HFF-Myc (cell line): ENCODE measurements at places on chromosomes 11 and 22.

GRCh38 chr11:64037027-64037634, 1.4 kb downstream of the FLRT1 start:
- no peak for DNase-seq

GRCh38 chr22:47160141-47160541, 397.7 kb downstream of the TBC1D22A start:
- no peak for DNase-seq

- DNase-seq = no peak
These were observed 58.3 kb downstream of the PRR5L start for GRCh38 chr11:36354221-36355003.

DNA sequence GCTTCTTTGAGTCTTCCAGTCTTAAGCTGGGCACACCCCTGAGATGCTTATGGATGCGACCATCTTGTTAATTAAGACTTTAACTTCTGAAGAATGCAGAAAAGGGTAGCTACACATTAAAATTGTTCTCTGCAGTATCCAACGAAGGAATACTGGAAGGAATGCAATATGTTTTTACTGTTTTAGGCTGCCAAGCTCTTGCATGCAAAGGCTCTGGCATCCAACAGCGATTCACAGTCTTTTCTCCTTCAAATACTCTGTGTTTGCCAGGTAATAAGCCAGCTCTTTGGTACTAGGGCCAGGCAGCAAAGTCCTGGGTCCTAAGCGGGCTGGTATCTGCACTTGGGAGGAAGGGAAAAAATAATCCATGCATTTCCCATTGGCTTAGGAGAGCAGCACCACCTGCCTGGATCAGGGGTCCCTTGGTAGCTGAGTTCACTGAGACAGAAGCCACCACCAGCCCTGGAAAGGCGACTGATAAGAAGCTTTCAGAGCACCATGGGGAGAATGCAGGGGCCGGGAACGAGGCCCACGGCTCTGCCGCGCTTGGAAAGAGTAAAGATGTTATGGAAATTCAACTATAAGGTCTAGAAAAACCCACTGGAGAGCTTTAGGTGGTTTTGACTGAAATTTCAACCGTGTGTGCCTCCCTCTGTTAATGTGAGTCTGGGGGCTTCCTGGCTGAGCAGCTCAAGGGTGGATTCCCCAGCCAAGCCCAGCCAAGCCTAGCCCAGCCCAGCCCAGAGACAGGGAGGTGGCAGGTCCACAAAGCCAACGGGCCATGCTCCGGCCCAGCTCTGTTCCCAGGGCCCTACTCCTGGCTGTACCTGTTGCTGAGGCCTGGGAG, 67.0 kb upstream of the CCND1 start:
- no peak for DNase-seq

DNA sequence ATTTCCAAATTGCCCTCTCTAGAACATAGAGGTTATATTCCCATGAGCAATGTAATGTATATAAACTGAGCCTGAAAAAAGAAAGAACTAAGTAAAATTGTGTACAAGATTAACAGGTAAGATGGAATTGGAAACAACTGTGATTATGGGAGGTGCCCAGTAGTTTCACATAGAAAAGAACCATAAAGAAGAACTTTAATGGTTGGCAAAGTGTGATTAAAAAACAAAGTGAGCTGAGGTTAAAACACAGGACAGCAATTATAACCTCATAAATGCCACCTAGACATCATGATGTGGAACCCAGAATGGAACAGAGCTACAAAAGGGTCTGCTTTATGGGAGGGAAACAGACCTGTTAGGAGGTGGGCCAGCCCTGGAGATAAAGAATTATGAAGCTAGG, 58.6 kb downstream of the CYB5R2 start:
- no peak for DNase-seq

DNA sequence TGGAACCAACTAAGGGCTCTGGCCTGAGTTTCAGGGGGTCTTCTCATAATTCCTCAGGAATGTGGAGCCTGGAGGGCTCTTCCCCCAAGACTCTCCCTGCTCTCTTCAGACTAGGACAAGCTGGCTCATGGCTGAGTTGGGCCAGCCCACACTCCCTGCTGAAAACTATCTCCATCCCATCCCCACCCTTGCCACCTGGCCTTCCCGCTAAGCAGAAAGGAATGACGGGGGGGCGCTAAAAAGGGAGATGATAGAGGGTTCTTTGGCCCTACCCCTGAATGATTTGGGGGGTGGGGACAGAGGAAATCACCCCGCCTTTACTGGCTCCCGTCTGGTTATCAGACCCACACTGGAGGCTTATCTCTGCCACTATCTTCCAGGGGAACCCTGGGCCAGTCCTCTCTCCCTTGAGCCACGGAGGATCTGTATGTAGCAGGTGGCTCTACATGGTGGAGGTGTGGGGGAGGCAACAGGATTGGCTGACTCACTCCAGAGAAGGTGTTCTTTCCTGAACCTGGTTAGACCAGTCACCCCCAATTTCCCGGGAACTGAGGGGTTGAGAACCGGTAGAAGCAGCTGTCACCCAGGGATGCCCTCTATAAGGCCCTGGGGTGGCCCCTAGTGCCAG, 5.7 kb downstream of the SMTN start:
- no peak for DNase-seq

GRCh38 chr22:37569921-37570660, 9.8 kb downstream of the LGALS2 start:
- DNase-seq = no peak

DNA sequence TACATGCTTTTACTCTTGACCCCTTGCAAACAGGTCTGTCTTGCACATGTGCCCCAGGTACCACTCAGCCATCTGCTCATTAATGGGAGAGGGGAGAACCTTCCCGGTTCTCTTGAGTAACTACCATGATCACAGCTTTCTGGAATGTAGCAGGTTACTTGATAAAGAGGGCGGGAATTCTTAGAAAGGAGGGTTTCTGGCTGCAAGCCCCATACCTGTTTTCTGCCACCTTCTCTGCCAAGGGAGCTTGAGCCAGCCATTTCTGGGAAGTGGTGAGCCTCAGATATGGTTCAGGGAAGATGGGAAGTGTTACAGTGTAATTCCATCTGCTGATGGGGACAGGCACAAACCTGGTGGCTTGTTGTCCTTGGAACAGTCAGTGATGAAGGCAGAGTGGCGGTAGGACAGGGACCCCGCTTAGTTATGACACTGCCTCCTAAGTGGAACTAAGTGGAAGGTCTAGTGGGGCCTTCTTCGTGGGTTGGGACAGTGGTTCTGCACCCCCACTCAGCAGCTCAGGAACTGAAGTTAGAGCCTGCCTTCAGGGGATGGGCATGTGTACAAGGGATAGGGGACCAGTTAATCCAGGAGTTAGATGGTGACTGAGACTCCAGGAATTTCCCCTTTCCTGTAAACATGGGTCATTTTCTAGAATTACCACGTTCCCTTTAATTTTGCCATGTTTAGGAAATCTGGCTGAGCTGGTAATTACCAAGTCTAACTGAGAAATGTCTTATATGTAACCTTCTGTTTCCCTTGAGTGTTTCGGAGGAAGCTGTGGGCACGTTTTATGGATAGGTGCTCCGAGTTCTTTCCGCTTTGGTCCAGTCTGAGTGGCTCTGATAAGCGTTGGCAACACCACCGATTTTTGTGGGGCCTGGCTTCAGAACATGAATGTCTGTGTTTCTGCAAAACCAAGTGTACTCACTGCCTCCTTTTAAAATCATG, 35.3 kb downstream of the BCR start:
- no peak for DNase-seq

DNA sequence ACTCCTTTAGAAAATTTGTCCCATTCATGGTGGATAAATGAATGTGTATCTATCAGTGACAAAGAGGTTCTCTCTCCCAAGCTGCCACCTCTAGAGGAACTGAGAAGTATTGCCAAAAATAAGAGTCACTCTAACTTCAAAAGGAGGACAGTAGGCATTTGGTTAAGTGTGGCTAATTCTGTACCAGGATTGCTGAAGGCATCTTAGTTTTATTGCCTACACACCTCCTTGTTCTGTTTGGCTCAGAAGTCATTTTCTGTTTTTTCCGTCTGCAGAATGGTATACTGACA, 189.0 kb upstream of the MPPED2 start:
- DNase-seq = no peak

DNA sequence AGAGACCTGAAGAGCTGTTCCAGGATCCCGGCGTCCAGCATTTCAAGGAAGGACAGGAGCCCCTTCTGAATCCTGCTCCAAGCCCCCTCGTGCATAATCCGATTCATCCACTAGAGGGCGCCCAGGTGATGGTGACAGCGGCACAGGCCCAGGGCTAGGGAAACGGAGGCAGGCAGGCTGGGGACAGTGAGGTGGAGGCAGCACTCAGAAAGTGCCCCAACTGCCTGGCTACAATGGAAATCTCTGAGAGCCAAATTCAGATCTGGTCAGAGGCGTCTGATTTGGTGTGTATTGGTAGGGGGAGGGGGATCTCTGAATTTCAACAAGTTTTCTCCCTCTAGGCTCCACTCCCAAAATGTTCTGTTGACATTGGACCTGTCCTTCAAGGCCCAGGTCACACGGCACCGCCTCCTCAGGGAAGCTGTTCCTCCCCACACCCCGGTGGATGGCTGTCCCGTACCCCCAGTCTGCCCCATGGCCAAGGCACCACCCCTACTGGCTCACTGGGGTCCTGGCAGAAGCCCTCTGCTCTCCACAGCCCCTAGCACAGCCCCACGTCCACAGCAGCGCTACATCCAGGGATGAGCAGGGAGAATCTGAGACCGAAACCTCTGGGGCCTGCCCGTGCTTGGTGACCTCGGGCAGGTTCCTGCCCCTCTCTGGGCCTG, 142.9 kb downstream of the CRYBB2 start:
- DNase-seq = no peak

DNA sequence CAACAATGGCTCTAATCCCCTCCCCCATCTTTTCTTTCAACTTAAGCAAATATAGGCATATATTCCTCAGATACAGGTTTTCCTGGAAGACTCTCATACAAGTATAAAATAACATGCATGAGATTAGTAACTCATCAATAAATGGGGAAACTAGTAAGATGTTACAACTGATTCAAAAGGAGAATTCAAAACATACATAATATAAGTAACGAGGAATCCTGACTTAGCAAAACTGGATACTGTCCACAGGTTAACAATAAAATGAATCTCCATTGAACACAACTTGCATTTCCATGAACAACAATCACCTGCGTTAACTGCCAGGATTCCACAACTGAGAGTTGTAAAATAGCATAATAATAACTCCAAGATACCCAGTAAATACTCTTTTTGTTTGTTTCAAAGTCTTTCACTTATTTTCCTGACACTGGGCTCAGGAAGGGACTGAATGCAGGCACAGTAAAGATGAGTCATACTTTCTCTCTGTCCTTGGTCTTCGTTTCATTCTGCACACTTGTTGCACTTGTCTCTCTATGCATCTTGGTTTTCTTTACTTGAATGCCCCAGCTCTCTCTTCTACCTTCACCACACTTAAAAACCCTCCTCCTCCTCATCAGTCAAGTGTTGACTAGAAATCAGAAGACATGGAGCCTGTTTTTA, 8.1 kb downstream of the APIP start:
- no peak for DNase-seq

- no peak for DNase-seq
These were observed 148.8 kb downstream of the MPPED1 start for GRCh38 chr22:43560651-43561050.

GRCh38 chr11:67277231-67277961, 11.1 kb downstream of the GRK2 start:
- peak; percentile 52 for DNase-seq

DNA sequence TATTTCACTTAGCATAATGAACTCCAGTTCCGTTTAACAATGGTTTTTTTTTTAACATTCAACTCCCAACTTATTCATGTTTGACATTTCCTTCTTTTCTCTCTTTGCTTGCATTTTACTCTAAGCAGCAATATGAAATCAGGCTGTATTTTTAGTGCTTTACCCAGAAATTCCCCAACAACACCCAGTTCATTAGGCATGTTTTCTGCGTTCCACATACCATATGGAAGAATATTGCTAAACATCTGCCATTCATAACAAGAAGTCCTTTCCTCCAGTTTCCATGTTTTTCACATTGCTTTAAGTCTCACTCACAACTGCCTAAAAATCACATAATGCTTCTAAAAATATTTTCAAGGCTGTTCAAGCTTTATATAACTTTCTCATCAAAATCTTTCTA, 45.8 kb downstream of the PLAAT5 start:
- DNase-seq = no peak

GRCh38 chr11:128428935-128429334, 158.4 kb downstream of the ETS1 start:
- DNase-seq = no peak

DNA sequence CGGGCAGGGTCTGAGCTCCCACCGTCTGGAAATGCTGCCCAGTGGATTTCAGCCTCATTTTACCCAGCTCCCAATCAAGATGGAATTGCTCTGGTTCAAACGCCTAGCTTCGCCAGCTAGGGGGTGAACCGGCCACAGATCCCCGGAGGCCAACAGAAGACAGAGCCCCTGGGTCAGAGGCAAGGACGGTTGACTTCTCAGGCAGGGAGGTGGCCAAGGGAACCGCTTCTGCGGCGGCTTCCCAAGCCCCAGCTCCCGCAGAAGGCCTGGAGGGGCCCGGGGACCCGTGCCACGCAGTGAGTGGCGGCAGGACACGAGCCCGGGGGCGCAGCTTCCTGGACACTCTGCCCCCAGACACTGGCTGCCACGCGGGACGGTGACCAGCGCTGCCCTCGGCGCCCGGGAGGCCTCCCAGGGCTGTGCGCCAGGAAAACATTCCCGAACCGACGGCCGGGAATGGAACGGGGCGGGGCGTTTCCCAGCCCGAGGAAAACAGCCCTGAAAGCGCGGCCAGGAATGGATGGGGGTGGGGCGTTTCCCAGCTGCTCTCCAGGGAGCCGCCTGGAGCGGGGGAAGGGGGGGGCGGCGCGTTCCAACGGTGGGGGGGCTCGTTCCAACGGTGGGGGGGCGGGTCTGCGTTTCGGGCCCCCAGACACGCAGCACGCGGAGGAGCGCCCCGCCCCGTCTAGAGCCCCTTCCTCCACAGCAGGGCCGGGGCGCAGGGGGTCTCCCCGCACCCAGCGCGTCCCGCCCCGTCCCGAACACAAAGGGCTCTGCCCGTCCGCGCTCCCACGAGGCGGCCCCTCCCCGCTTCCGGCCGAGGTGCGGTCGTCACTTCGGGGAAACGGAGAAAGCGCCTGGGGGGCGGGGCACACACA, 13.5 kb upstream of the B4GALNT4 start:
- DNase-seq = peak; percentile 77

- no peak for DNase-seq
These were observed 20.6 kb downstream of the ADM start for GRCh38 chr11:10325277-10326011.

- DNase-seq = no peak
These were observed 941.8 kb downstream of the BRD1 start for GRCh38 chr22:48885919-48886305.

DNA sequence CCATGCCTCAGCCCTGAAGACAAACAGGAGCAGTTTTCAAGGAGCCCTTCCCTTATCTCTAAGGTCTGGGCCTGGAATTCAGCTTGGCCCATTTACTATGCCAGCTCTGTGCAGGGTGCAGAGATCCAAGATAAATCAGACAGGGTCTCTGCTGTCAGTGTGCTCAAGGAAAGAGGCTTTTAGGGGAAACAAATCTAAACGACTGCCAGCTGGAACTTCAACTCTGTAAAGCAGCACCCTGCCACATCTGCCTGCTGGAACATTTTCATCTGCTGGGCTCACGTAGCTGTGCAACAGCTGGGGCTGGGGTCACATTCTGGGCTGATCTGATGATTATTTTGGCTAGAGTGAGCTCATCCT, 19.8 kb upstream of the EHF start:
- DNase-seq = peak; percentile 59
